ENCODE measurements at places on chromosomes 16 and 17.

DNA sequence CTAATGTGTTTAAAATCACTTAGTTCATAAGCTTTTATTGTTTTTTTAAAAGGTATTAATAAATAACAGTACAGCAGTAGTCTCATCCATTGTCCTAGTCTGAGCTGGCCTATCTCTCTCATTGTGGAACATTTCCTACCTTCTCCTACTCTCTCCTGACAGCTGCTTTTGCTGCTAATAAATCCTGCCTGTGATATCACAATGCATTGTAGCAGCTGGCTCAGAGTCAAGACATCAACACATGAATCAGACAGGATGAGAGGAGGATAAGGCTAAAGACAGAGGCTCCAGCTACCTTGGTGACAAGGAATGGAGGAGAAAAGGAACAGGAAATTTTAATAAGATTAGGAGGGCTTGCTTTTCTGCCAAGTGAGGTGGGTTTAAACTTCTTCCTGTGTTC, 626.1 kb downstream of the HS3ST4 start:
- DNase-seq, result no peak

GRCh38 chr16:2040041-2040786, 7.4 kb downstream of the NTHL1 start:
- DNase-seq, result no peak

- peak; percentile 25 for DNase-seq
Measured at GRCh38 chr16:11409398-11409797, 64.1 kb downstream of the RMI2 start.

GRCh38 chr17:7240375-7240774, 1.1 kb upstream of the PHF23 start:
- no peak for DNase-seq

GRCh38 chr17:81932333-81932983, 4.6 kb downstream of the PYCR1 start:
- DNase-seq, result no peak

GRCh38 chr17:78241277-78242023, 10.0 kb downstream of the TMEM235 start:
- DNase-seq, result peak; percentile 67

- peak; percentile 50 for DNase-seq
Measured at GRCh38 chr17:43471585-43472160, 12.1 kb upstream of the DHX8 start.
